ENCODE measurements at places on chromosomes 7 and 10.
A peak's percentile ranks its signal among the peaks of the same experiment; 100 is the strongest.

DNA sequence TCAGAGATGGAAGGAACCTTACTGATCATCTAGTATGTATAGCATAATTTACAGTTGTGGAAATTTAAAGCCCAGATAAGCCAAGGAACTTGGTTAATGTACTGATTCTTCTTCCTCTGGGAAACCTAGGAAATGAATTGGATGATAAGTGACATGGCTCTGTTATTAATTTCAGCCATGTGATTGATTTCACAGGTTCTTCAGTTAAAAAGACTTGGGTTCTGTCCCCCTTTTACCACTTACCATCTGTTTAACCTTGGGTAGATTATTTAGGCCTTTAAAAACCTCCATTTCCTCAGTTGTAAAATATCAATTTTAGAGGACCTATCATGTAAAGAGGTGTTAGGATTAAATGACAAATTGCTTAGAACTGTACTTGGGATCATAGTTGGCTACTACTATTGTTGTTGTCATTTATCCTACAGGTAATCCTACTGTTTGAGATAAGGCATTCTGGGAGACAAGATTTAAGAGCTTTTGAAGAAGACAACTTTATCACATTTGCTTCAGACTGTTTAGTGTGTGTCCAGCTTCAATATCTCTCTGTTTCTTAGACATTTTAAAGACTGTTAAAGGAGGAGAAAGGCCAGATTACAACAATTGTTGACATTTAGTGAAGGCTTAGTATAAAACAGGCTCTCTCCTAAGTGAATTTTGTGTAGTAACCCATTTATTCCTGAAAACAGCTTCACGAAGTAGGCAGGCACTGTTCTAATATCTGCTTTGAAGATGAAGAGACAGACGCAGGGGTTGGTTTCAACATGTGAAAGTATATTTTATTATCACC, 997.1 kb upstream of the C7orf33 start:
- DNase-seq, result no peak

DNA sequence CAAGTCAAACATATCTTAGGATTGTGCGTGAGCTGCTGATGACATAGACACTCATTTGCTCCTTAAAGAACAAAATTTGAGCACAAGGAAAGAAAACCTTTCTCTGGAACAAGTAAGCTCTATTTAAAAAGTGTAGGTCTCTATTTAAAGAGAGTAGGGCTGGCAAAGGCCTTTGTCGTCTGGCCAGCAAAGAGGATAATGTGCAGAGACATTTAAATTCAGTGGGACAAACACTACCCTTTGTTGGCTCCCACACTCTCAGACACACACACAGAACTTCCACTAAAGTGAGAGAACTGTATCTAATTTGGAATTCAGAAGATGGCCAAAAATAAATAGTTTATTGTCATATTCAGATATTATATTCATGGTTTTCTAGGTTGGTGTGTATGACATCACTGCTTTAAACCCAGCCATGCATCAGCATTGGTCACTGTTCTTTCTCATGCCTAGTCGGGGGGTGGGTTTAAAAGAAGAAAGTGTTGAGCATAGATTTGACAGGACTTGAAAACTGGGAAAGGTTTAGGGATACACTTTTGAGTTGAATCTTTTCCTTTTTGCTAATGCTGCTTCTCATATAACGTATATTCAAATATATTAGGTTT, 49.5 kb upstream of the HDAC9 start:
- DNase-seq, result no peak

GRCh38 chr10:123991611-123992570, 100.3 kb upstream of the CPXM2 start:
- no peak for DNase-seq

DNA sequence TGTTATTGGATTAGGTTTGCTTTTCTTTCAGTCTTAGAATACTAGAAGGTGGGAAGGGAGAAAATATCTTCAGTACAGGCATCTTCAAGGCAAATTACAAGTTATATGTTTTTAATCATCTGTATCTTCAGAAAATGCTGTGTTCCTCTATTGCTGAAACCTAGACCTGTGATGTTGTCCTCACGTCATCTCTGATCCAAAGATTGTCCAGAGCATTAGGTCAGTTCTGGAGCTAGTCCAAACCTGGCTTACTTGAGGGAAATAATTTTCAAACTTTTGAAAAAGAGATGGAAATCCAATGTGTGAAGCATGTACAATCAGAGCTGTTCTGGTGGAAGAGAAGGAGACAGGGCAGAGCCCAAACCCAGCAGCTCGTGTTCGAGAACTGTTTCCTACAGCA, 217.3 kb downstream of the ZEB1 start:
- no peak for DNase-seq

GRCh38 chr7:68269405-68269804, 1272.8 kb downstream of the TYW1 start:
- DNase-seq, result no peak

DNA sequence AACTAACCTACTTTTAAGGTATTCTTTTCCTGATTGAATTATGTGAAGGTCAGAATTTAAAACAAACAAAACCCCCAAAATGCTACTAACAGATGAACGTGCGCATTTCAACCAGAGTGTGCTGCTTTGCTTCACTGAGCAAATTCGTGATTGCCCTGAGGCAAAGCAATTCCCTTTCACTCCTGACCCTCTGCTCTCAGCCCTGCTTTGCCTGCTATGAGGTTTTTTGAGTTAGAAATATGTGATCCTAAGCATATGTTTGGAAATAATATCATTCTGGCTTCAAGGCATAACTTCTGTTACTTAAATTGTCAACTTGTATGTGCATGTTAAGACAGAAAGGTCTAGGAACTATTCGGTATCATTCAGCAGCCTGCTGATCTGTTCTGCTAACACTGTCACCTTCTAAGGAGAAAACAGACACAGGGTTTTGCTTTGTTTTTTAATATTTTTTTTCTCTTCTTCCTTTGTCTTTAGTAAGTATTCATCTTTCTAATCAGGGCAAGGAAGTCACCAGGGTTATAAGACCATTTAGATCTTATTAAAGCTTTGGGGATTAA, 124.2 kb downstream of the GNAT3 start:
- peak; percentile 46 for DNase-seq

- no peak for DNase-seq
Measured at GRCh38 chr10:71045936-71046335, 157.6 kb upstream of the PCBD1 start.

GRCh38 chr10:2908851-2909630, 158.3 kb upstream of the PFKP start:
- DNase-seq, result no peak

GRCh38 chr10:15420858-15421257, 49.8 kb upstream of the FAM171A1 start:
- no peak for DNase-seq

GRCh38 chr7:32574626-32575025, 79.3 kb downstream of the AVL9 start:
- no peak for DNase-seq

DNA sequence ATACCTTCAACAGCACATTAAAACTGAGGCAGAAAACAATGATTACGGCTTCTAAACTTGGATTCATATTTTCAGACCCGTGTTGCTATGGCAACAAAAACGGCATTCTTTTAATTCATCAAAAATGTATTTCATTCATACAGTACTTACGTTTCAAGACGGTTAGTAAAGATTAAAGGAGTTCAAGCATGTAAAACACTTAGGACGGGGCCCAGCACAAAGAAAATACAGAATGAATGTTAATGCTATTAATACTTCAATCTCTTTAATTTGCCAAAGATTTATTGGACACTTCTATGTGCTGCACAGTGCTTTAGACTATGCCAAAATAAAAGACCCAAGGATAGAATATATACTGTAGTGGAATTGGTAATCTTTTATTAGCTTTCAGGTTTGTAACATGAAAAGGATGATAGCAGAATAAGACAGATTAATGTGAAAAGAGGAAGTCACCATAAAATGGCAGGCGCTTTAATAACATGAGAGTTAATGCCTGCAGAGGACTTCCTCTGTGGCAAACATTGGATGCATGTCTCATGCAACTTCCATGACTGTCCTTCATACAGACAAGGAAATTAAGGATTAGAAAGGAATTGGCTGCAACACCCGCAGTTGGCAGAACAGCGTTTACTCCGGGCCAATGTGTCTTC, 201.6 kb upstream of the KLF6 start:
- peak; percentile 40 for DNase-seq

GRCh38 chr7:39826166-39826565, 123.9 kb upstream of the CDK13 start:
- no peak for DNase-seq

GRCh38 chr7:90320418-90320800, 695 bp downstream of the FAM237B start:
- DNase-seq, result no peak

- no peak for DNase-seq
Measured at GRCh38 chr10:44457259-44457658, 72.4 kb upstream of the CXCL12 start.

DNA sequence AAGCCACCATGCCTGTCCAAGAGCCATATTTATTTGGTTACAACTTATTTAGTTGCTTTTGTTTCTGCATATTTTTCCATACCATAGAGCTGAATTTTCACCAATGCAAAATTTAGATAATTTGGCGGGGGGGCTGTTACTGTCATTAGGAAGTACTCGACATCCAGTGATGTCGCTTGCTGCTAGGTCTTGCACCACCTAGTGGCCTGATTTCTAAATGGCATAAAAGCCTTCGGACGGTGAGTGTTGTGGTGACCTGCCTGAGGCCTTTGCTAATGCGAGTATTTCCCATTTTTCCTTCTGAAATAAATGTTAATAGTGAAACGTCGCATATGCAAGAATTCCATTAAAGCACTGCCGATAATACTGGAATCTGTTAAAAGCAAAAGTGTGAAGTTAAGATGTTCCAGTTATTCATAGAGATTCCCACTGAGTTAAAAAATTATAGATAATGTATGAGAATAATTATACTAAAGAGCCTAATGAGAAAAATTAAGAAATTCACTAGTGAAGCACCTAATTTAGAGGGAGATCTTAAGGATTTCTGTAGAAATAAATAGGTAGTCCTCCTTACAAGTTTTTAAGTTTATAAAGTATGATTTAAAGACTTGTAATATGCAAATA, 86.1 kb upstream of the DNAJB6 start:
- peak; percentile 33 for DNase-seq

DNA sequence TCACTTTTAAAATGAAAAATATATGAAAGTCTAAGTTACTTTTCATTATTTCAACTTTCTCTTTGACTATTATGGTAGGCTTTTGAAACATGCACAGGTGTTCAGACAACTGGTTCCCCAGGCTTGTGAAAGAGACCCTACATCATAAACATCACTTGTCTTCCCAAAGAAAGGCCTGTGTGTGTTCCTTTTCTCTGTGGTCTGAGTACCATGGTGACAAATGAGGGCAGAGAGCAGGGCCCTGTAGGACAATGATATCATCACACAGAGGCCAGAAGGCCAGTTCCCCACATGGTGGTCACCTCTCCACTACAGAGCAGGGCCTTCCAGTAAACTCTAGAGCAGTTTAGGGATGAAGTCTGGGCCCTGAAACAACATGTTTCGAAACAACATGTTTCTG, 288.8 kb downstream of the USP6NL start:
- no peak for DNase-seq

GRCh38 chr7:150876817-150877526, 24.7 kb downstream of the AOC1 start:
- peak; percentile 90 for DNase-seq

- DNase-seq, result no peak
Measured at GRCh38 chr10:119416855-119417254, 125.7 kb downstream of the RGS10 start.

DNA sequence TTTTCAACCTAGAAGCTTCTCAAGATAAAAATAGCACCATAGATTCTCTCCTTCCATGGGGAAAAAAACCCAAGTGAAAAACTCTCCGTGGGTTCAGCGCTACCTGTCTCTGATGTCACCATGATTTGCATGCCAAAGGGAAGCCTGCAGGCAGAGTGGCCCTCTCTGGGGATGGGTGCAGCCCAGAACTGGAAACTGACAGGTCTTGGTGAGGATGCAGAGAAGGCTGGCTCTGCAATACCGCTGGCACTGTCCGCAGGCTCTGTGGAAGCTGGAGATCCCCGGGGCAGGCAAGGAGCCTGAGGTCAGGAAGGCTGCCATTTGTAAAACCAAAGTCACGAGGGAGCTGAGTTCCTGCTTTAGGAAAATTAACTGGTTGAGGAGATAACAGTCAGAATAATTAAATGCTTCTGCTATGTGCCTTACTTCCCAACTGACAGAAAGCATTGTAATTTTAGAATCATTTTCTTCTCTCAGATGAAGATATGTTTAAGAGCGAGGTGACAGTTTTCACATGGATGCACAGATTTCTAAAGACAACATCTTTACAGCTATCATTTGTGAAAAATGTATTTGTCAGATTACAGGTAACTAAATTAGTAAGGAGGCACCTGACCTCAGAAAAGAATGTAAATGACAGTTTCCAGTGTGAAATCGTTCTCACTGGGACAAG, 731.5 kb upstream of the FZD8 start:
- no peak for DNase-seq

- no peak for DNase-seq
Measured at GRCh38 chr7:34869057-34869456, 168.2 kb downstream of the DPY19L1 start.

GRCh38 chr10:110141871-110142635, 65.4 kb upstream of the MXI1 start:
- DNase-seq, result no peak

GRCh38 chr10:117736655-117737054, 194.1 kb downstream of the EMX2 start:
- no peak for DNase-seq
